ENCODE measurements at places on chromosomes 1 and 21. TPM values are rescaled to one million over a fixed set of nuclear protein-coding genes. Genes with fewer than 3 reads are reported as not detected.

DNA sequence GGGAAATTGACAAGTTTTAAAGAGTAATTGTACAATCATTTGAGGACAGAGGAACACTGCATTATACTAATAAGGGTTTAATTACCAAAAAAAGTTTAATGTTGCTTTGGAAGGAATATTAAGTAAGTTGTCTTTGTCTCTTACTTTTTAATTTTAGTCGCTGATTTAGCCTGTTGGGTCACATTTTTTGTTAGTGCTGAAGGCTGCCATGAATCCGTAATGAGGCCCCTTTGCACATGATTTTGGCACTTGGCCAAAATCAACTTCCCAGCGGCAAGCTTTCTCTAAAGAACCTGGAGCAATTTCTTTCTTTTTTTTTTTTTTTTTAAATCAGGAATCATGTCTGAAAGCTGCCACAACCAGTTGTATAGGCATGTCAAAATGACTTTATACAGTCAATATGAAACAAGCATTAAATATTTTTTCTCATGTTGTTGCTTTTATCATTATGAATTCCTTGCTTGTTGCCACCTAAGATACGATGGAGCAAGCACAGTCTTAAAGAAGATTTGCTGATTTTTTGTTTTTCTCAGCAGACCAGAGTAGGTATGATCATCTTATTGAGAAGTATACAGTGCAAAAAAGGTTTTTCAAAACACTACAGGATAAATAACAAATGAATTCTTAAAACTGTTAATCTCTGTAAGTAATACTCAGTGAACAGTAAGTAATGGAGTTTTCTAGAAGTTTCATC lies 690.4 kb downstream of the USP25 start:
- DNase-seq = no peak

- no peak for DNase-seq
Observed at GRCh38 chr1:203663821-203664220, 37.2 kb downstream of the ATP2B4 start.

IL24 gene
- not detected for total RNA-seq

PEX11B gene
- 22.1 TPM for total RNA-seq

SLC26A9 gene
- total RNA-seq = 0.16 TPM

TMEM269 gene
- 0.91 TPM for total RNA-seq

JAM2 gene
- total RNA-seq = 29.7 TPM

LDLRAP1 gene
- 18.8 TPM for total RNA-seq
